HFFc6 (cell line): ENCODE measurements at places on chromosomes 2 and 18. TPM values are rescaled to one million over a fixed set of nuclear protein-coding genes. Genes with fewer than 3 reads are reported as not detected.
A peak's percentile ranks its signal among the peaks of the same experiment; 100 is the strongest.

NOSTRIN gene
- total RNA-seq = not detected in 3 replicates

GKN1 gene
- total RNA-seq = not detected in 3 replicates

ANKRD39 gene
- 14.8 to 16.1 TPM (median 16.0 TPM) in 3 replicates for total RNA-seq

GPR55 gene
- total RNA-seq = not detected in 3 replicates

LRRTM1 gene
- not detected in 2 replicates for total RNA-seq

ATG16L1 gene
- total RNA-seq = 21.3 to 22.6 TPM (median 21.3 TPM) in 3 replicates

KIAA2012 gene
- total RNA-seq = 0.09 to 0.39 TPM (median 0.17 TPM) in 3 replicates

EML4 gene
- 31.0 to 33.9 TPM (median 33.3 TPM) in 3 replicates for total RNA-seq

RAPGEF4 gene
- 0.31 to 0.40 TPM in 2 of 3 replicates, not detected in the other for total RNA-seq

EMILIN2 gene
- 5.8 to 8.0 TPM (median 6.4 TPM) in 3 replicates for total RNA-seq

DNAJC5G gene
- not detected in 3 replicates for total RNA-seq

DNA sequence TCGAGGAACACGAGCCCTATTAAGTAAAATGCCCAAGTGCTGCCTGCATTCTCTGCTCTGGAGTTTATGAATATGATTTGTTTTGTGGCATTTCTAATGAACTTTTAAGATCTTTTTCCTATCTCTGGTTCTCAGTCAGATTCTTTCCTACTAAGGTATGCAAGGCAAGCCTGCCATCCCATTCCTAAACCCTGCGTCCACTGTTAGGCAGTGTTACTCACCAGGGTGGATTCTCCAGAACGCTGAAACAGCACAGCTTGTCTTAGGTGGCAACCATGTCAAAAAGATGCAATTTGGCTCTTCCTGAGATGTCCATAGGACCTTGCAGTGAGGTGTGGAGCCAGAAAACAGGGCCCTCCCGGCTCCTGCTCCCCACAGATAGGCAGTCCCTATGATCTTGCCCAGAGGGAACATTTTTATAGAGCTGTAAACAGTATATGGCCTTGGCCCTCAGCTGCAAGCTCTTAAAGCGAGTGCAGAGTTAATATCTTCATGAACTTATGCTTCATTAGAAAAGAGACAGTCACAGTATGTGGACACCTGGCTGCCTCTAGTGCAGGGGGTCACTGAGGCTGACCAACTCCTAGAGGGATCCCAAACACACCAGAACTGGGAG is 84.4 kb downstream of the TPGS2 start:
- peak; percentile 62 for DNase-seq
- peak overlapping the region; percentile 92 for H3K27ac ChIP-seq
- H3K36me3 ChIP-seq = peaks cover 59% of the 10 kb centered on the region
- peaks cover 3% of the 10 kb centered on the region for H3K27me3 ChIP-seq
- peaks cover 19% of the 10 kb centered on the region for H3K4me1 ChIP-seq
- no peak overlapping the region for H3K4me3 ChIP-seq

- no peak for DNase-seq
- peak overlapping the region; percentile 94 for H3K4me3 ChIP-seq
- peak overlapping the region; percentile 61 for H3K27ac ChIP-seq
- no peaks in the 10 kb centered on the region for H3K36me3 ChIP-seq
Measured at GRCh38 chr2:218323526-218324472, 31.5 kb upstream of the TMBIM1 start.

- H3K27ac ChIP-seq = no peak overlapping the region
- DNase-seq = no peak
- peaks cover under 1% of the 10 kb centered on the region for H3K4me1 ChIP-seq
- H3K4me3 ChIP-seq = no peak overlapping the region
- peaks cover 29% of the 10 kb centered on the region for H3K27me3 ChIP-seq
- no peaks in the 10 kb centered on the region for H3K36me3 ChIP-seq
Measured at GRCh38 chr2:121993682-121994081, 238.2 kb downstream of the TSN start.

GRCh38 chr2:151918308-151918707 is 90.1 kb upstream of the ARL5A start:
- DNase-seq = no peak
- H3K27ac ChIP-seq = no peak overlapping the region
- no peaks in the 10 kb centered on the region for H3K36me3 ChIP-seq
- no peak overlapping the region for H3K4me3 ChIP-seq
- H3K4me1 ChIP-seq = no peaks in the 10 kb centered on the region

DNA sequence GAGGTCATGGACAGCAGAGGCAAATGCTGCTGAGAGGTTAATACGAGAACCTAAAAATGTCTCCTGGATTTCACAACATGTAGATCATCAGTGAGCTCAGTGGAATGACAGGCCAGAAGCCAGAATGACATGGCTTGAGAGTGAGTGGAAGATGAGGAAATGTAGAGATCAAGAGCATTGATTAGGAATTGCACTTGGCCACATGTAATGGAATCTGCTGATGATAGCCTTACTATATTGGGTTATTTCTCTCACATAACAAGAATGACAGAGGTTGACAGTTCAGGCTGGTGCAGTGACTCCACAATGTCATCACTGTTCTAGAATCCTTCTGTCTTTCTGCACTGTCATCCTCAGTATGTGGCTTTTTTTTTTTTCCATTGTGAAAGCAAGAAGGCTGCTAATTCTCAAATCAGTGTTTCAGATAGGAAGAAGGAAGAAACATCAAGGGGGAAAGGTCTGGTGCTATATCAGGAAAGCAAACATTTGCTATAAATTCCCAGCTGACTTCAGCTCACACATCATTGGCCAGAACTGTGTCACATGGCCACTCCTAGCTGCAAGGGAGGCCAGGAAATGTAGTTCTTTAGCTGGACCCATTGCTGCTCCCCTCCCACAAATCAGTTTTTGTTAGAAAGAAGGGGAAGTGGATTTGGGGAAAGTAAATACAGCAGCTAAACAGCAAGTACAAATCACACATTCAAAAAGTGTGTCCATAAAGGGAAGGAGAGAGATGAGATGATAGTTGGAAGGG is 127.2 kb downstream of the FAM161A start:
- peak; percentile 18 for DNase-seq
- H3K4me3 ChIP-seq = no peak overlapping the region

DNA sequence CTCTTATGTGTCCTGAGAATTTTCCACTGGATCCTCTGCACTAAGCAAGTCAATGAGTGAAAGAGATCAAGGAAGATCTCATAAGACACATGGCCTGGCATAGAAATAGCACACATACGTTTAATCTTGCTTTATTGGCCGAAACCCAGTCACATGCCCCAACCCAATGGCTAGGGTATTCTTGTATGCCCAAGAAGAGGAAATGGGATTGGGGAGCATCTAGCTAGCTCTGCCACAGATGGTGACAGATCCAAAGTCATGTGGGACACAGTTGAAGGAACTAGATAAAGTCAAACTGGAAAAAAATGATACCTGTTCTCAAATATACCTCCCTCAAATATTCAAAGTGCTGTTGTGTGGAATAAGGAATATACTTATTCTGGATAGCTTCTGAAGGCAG is 74.7 kb downstream of the CD28 start:
- peak overlapping the region; percentile 87; the same call in 1 of the 2 replicates for H3K27ac ChIP-seq
- H3K36me3 ChIP-seq = peaks cover 11% of the 10 kb centered on the region
- no peak overlapping the region for H3K4me3 ChIP-seq
- DNase-seq = no peak
- peaks cover 44% of the 10 kb centered on the region for H3K4me1 ChIP-seq

DNA sequence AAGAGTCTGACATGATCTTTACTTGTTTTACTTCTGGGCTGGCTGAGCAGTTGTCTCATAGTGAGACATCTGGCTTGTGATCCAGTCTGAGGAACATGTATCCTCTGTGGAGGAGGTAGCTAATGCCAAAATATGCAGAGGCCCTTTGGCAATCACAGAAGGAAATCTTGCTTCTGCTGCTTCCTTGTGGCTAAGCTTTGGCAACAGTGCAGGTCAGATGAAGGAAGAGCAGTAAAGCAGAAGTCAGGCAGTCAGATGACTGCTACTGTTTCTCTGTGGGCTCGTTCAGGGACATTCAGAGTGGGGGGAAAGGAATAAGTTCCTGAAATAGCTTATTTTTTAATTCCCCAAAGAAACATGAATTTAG is 22.3 kb downstream of the DOK1 start:
- peak; percentile 90 for DNase-seq
- no peaks in the 10 kb centered on the region for H3K36me3 ChIP-seq
- peaks cover 59% of the 10 kb centered on the region for H3K4me1 ChIP-seq

- no peaks in the 10 kb centered on the region for H3K36me3 ChIP-seq
- peaks cover 26% of the 10 kb centered on the region for H3K4me1 ChIP-seq
- H3K4me3 ChIP-seq = no peak overlapping the region
- peak; percentile 85 for DNase-seq
- peaks cover 11% of the 10 kb centered on the region for H3K27me3 ChIP-seq
Measured at GRCh38 chr18:3511980-3512379, 62.0 kb downstream of the TGIF1 start.

DNA sequence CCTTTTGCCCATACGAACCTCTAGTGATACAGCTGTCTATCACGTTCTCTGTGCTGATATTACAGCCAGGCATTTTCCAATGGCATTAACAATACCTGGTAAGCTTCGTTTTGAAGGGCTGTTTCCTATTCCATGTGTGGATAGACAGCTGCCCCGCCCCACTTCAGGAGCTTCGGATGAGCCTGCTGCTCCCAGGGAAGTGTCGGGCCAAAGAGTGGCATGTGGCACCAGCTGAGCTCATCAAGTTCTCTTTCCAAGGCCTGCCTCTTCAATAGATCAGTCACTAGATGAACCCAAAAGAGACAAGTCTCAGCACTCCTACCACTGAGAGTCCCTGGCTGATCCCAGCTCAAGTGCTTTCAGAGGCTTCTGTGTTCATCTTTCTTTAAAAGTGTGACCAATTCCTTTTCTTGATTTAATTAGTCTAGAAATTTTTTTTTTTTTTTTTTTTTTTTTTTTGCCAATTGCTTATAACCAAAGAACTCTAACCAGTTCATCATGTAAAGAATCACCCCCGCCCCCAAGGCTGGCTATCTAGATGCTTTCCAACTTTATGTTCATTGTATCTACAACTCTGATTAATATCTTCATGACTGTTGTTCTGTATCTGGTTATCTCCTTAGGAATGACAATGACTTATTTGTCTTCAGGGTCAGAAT is 46.6 kb downstream of the HDAC4 start:
- H3K4me1 ChIP-seq = peaks cover 22% of the 10 kb centered on the region
- no peak overlapping the region for H3K27ac ChIP-seq
- H3K27me3 ChIP-seq = no peaks in the 10 kb centered on the region
- no peak overlapping the region for H3K4me3 ChIP-seq
- DNase-seq = no peak

DNA sequence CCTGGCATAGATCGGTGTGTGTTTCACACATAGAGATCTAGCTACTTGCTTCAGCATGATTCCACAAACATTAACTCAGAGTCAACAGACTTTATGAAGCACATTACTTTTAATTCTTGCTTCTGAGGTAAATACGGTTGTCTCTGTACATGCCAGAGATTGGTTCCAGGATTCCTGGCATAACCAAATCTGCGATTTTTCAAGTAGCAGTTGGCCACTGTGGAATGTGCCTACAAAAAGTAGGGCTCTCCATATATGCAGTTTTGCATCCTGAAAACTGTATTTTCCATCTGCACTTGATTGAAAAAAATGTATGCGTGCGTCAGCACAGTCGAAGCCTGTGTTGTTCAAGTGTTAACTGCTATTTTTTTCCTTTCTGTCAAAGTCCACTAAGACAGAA is 85.0 kb downstream of the ZAP70 start:
- H3K36me3 ChIP-seq = peaks cover 15% of the 10 kb centered on the region
- DNase-seq = no peak
- no peak overlapping the region for H3K27ac ChIP-seq
- peaks cover 2% of the 10 kb centered on the region; the same call in 1 of the 2 replicates for H3K4me1 ChIP-seq
- H3K27me3 ChIP-seq = no peaks in the 10 kb centered on the region

DNA sequence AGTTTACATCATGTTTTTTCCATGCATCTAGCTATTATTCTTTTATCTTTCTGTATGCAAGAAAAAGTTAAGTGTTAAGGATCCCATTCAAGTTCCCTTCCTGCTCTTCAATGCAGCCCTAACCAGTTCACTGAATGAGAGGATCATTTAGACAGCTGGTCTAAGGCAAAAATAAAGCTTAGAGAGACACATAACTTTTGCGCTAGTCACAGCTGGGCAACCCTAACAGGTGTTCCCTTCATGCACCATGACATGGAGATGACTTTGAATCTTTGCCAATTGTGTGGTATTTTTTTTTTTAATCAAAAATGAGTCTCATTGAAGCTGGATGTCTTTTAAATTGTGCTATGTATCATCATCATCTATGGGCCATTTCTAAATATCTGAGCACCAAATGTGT is 393.8 kb upstream of the CYRIA start:
- H3K27me3 ChIP-seq = no peaks in the 10 kb centered on the region; the same call in 1 of the 2 replicates
- H3K4me1 ChIP-seq = no peaks in the 10 kb centered on the region
- no peak overlapping the region for H3K27ac ChIP-seq
- DNase-seq = no peak
- H3K4me3 ChIP-seq = no peak overlapping the region

- H3K4me3 ChIP-seq = no peak overlapping the region
- peaks cover 1% of the 10 kb centered on the region for H3K27me3 ChIP-seq
- no peak for DNase-seq
- H3K36me3 ChIP-seq = no peaks in the 10 kb centered on the region; the same call in 1 of the 2 replicates
- no peak overlapping the region for H3K27ac ChIP-seq
Measured at GRCh38 chr2:206345606-206346005, 71.1 kb downstream of the ZDBF2 start.

DNA sequence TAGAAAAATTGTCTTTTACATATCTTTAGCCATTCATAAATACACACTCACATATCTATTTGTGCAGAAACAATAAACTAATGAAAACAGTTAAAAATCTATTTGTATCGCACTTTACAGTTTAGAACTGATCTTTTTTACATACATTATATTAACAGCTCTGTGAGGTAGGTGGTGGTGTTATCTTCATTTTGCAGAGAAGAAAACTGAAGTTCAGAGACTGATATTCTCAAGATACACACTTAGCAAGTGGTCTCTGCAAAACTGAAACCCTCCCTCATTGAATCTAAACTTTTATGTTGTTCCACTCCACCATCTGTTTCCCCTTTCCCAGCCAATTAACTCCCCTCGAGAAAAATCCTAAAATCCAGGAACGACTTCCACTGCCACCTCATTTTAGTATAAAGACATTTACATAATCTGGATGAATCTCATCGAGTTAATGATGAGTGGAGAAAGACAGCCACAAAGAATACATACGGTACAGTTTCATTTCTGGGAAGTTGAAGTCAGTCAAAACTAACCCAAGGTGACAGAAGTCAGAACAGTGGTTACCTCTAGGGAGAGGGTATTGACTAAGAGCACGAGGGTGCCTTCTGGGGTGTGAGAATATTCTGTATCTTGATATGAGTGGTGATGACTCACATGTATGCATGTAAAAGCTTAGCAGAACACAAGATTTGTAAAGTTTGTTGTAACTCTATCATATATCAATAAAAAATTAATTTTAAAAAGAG is 524.2 kb upstream of the TCF4 start:
- peaks cover 28% of the 10 kb centered on the region for H3K4me1 ChIP-seq
- H3K36me3 ChIP-seq = no peaks in the 10 kb centered on the region

DNA sequence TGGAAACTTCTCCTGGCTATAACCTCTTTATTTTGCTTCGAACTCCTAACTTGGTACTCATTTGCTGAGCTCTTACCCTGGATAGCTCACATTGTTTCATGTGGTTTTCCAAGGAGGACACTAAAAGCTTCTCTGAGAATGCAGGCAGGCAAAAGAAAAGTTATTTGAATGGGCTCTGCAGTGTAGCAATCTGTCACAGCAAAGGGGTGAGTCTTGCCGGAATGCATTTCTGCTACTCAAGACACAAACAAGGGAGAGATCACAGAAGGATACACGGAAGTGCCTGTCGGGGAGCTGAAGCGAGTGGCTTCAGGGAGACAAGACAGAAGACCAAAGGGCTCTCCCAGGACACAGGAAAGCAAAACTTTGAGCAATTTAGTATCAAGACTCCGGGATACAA is 265.4 kb downstream of the SS18 start:
- H3K27me3 ChIP-seq = peaks cover 6% of the 10 kb centered on the region
- H3K27ac ChIP-seq = no peak overlapping the region
- peaks cover 19% of the 10 kb centered on the region for H3K4me1 ChIP-seq
- DNase-seq = no peak
- no peak overlapping the region for H3K4me3 ChIP-seq
- H3K36me3 ChIP-seq = no peaks in the 10 kb centered on the region
